Stimulated activated CD8-positive, alpha-beta memory T cell treated with anti-CD3 and anti-CD28 coated beads, Interleukin-2, amount 100 ng/mL, for 1 hour (primary cell): ENCODE measurements at places on chromosomes 6 and 20.

GRCh38 chr6:141426400-141426980 lies 706.2 kb upstream of the GJE1 start:
- DNase-seq: no peak

- no peak for DNase-seq
Observed at GRCh38 chr20:63876489-63877036, 11.5 kb downstream of the TPD52L2 start.

- no peak for DNase-seq
Observed at GRCh38 chr20:50113420-50114224, 672 bp upstream of the UBE2V1 start.

- DNase-seq: no peak
Observed at GRCh38 chr20:48139262-48140041, 354.2 kb upstream of the SULF2 start.

DNA sequence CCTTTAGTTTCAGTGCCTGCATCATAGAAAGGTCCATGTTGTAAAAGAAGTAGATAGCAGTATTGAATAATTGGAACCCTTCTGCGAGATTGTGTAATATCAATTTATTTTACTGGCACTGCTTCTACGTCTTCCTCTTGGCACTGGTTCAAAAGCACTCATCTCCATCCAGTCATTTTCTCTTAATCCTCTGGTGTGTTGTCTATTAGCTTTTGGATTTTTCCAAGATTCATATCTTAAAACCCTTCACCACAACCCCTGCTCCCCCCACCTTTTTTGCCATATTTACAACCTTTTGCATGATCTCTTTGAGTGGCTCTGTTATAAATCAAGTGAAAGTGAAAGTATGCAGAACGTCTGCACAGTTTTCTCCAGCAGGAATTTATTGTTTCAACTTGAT lies 76.6 kb upstream of the HSF2 start:
- DNase-seq: no peak

DNA sequence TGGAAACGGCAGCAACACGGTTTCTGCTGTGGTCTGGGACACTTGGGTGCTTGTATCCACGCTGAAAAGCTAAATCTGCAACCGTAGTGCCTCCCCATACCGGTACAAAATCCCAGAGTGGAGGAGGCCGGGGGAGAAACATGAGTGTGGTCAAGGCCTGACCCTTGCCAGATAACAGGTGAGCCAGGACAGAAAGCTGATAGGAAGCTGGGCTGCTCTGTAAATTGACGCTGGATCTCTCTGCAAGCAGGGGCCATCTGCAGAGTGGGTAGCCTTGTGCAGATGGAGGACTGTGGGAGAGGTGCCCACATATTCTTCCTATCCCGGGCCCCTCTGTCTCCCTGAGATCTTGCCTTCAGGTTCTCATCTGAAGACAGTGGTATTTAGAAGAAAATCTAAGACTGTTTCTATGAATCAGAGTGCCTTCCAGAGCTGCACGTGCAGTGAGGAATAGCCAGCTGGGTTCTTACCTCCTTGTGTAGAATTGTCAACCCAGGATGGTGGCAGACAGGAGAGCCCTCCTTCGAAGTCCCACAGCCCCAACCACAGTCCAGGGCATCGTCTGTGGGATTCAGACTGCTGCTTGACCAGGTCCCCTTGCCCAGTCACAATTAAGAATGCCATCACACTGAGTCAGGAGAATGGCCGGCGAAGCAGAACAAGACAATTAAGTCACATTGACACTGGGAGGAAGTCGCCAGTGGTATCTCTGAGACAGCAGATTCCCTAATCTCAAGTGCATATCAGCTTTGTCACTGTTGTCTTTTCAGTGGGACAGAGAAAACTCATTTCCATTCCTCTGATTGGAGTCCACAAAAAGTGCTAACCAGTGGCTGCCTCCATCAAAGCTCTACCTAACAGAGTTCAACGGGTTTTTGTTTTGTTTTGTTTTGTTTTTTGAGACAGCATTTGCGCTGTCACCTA lies 100.0 kb upstream of the RIPOR2 start:
- no peak for DNase-seq

GRCh38 chr6:52937908-52938307 lies 28.4 kb upstream of the GSTA3 start:
- DNase-seq: no peak

DNA sequence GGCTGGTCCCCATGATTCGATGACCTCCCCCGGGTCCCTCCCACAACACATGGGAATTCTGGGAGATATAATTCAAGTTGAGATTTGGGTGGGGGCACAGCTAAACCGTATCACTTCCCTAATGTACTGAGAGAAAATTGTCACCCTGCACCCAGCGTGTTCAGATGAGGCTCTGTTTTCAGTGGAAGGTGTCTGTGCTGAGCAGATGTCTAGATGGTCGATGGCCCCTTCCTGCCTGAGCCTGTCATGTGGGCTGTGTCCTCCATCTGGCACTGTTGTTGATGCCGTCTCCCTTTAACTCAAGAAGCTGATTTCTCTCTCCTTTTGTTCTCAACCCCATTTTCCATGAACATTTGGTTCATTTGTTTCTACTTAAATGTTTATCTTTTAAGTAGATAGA lies 37.0 kb downstream of the TMEM181 start:
- DNase-seq: no peak

DNA sequence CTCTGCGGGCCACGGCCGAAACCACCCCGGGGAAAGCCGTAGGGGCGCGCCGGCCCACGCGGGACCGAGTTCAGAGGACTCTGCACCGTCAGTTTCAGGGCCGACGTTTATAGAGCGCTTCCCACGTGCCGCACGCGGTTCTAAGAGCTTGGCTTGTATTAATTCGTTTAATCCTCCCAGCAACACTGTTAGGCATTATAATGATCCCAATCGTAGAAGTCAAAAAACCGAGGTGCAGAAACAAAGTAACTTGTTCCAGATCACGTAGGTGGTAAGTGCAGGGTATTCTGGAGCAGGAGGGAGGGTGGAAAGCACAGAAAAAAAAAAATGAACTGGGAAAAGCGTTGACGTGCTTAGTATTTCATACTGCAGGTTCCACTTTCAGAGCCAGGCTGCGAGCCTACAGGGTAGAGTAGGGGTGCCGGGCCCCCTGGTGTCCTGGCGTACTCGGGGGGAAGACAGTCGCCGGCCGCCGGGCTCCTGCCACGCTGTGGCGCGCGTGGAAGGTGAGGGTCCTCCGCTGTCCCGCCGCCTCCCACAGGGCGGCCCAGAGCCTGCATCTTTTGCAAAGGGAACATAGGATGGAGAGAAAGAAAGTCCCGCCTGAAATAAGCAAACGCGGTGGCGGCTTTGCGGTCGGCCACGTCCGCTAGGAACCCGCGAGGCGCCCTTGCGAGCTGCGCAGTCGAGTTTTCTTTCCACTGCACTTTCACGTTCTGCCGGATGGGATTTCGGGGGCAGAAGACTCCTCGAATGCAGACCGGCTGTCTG lies 10.2 kb upstream of the FOXF2 start:
- DNase-seq: no peak
